ENCODE measurements at places on chromosomes 7 and 10.
A peak's percentile ranks its signal among the peaks of the same experiment; 100 is the strongest.

- DNase-seq: no peak
Observed at GRCh38 chr10:131021246-131021895, 290.1 kb downstream of the TCERG1L start.

GRCh38 chr7:127064-127598 is 65.2 kb upstream of the FAM20C start:
- no peak for DNase-seq

GRCh38 chr7:47586925-47587324 is 5.0 kb upstream of the TNS3 start:
- DNase-seq: no peak

- DNase-seq: no peak
Observed at GRCh38 chr7:109529712-109530111, 960.0 kb downstream of the DNAJB9 start.

GRCh38 chr10:21904930-21905329 is 98.6 kb downstream of the DNAJC1 start:
- no peak for DNase-seq

- DNase-seq: no peak
Observed at GRCh38 chr7:139702811-139703486, 74.8 kb downstream of the HIPK2 start.

- no peak for DNase-seq
Observed at GRCh38 chr7:1735262-1735661, 65.2 kb downstream of the ELFN1 start.

DNA sequence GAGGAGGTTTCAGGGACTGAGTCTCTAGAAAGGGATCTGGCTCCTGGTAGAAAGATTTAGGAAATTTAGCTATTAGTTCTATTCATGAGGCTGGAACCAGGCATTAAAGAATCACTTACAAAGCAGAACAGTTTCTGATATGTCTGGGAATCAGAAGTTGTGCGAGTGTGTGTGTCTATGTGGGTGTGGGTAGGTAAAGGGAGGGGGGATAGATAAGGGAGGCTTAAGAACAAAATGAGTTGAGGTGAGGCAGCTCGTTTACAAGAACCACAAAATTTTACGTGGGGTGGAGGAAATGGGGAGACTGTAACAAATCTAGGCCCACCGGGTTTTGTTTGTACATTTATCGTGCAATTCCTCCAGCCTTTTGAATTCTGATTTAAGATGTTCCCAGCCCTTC is 90.7 kb downstream of the SAMD9 start:
- no peak for DNase-seq

DNA sequence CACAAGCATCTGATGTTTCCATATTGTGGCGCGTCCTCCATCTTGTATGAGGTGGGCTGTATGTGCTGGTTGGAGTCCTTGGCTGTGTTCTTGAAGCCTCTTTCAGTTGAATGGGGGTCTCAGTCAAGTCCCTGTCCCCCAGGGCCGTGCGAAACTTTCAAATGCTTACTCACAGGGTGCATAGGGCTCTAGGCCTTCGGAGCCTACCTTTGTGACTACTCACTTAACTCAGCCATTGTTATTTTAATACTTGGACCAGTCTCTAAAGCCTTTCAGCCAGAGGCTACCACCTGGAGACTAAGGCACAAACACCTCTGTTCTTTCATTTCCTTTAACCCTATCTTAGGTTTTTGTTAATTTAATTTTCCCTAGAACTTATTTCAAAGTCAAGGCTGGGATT is 785.9 kb downstream of the GATA3 start:
- no peak for DNase-seq

DNA sequence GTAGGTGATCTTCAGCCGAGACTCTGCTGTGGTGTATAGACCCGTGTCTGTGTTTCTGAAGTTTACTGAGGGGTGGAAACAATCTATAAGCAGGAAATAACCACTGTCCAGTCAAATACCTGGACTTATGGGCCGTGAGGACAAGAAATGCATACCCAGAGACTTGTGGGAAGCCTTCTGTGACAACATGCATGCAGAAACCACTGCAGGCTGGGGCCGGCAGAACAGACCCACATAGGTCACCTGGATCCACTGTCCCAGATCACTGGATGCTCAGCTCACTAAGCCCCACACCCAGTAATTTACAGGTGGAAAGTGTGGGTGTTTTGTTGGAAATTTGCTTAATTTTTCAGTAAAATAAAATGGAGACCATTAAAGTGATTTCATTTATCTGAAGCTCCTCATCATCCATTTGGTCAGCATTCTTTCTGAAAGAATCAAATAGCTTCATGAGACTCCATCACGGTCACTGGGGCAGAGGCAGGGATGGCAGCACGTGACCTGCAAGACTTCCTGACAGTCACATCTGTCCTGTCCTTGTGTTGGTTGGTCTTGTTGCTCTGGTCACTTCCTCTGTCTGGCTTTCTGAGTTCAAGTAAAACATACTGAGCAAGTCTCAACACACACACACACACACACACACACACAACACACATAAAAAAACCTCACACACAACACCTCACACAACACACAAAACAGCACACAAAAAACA is 108.3 kb downstream of the TNS3 start:
- peak; percentile 78 for DNase-seq

GRCh38 chr10:129397198-129397974 is 69.7 kb upstream of the MGMT start:
- no peak for DNase-seq

GRCh38 chr7:158386866-158387545 is 200.6 kb downstream of the PTPRN2 start:
- no peak for DNase-seq

- no peak for DNase-seq
Observed at GRCh38 chr10:78634835-78635234, 433.9 kb upstream of the ZMIZ1 start.

- no peak for DNase-seq
Observed at GRCh38 chr10:58806970-58807628, 294.4 kb downstream of the BICC1 start.

DNA sequence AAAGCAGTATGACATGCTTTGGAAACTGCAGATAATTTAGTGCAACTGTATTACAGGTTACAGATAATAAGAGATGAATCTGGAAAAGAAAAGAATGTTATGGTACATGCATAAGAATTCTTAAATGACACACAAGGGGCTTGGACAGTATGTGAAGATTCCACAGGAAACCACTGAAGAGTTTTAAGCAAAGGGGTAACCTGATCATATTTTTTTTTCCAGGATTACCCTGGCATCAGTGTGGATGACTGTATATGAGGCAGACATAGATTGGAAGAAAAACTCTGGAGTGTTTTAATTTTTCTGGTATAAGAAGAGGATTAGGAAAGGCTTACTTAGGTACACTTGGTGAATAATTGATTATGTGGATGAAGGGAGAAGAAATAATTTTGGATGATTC is 8.1 kb downstream of the TFPI2 start:
- DNase-seq: no peak

- DNase-seq: no peak
Observed at GRCh38 chr10:97228130-97228774, 42.5 kb upstream of the SLIT1 start.

DNA sequence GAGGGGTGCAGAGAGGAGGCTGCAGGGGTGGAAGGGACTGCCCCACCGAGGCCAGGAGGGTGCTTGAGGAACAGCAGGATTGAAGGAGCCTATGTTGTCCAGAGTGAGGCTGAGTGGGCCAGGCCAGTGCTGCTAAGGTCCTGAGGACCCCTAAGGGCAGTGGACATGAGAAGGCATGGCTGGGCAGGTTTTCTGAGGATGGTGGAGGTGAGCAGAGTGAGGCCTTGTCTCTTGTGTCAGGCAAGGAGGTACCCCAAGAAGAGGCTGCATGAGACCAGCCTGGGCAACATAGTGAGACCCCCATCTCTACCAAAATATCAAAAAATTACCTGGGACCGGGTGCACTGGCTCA is 5.2 kb downstream of the SH2B2 start:
- DNase-seq: no peak

GRCh38 chr7:112739436-112740180 is 50.6 kb downstream of the TMEM168 start:
- DNase-seq: no peak

- no peak for DNase-seq
Observed at GRCh38 chr10:15188603-15189002, 20.1 kb upstream of the NMT2 start.

DNA sequence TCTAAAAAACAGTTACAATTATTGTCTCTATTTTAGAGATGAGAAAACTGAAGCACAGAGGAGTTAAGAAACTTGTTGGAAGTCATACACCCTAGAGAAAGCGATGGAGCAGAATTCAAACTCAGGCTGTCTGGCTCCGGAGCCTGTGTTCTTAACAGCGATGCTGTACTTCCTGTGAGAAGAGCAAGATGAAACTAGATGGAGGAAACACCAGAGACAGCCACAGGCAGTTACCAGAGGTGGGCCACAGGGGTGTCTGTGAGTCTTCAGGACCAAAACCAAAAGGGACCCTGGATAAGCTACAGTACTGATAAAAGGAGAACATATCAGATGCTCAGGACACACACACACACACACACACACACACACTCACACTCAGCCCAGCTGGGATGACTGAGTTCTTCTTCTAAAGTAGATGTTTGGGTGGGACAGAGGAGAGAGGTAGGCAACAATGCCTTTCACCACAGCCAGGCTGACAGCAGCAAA is 289.2 kb downstream of the FZD1 start:
- DNase-seq: no peak

DNA sequence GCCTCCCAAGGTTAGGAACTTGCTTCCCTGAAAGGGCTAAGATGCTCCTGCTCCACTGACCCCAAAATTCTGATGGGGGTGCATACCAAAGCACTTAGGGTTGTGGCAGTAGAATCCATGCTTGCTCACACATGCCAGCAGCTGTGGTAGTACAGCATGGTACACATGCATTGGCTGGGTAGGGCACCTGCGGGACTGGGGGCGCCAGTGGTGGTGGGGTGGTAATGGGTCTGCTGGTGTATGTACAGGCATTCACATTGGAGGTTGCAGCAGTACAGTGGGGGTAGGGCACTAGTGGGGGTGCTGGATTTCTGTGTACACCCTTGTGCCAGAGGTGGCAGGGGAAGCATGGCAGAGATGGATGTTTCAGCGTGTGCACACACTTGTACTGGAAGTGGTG is 72.3 kb upstream of the TAS2R16 start:
- no peak for DNase-seq

- DNase-seq: no peak
Observed at GRCh38 chr10:34580214-34580613, 234.9 kb downstream of the PARD3 start.

DNA sequence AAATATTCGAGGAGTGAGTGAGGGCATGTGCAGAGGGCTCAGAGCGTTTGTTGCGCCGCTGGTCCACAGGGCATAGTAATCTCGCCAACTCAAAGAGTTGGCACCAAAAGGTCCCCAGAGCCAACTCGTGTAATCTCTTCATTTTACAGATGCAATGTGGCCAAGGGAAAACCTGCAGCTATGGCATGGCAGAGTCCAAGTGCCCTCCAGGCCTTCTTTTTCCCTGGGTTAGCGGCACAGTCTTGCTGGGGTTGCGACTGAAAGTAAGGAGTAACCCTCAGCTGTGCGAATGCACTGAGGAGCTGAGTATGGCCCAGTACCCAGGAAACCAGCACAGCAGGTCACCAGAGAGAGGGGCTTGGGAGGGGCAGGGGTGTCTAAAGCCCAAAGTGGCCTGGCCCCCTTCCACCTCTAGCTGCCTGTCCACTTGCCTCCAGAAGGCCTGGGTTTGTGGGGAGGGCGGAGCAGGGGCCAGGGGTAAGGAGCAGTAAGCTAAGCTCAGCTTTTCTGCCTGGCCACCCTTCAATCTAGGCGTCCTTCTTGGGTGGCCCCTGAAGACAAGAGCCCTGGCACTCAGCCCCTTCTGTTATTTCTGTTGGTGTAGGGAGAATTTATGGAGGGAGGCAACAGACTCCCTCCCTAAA is 3.3 kb upstream of the GAD2 start:
- no peak for DNase-seq

GRCh38 chr7:139937715-139938114 is 108.7 kb downstream of the TBXAS1 start:
- DNase-seq: peak; percentile 61

DNA sequence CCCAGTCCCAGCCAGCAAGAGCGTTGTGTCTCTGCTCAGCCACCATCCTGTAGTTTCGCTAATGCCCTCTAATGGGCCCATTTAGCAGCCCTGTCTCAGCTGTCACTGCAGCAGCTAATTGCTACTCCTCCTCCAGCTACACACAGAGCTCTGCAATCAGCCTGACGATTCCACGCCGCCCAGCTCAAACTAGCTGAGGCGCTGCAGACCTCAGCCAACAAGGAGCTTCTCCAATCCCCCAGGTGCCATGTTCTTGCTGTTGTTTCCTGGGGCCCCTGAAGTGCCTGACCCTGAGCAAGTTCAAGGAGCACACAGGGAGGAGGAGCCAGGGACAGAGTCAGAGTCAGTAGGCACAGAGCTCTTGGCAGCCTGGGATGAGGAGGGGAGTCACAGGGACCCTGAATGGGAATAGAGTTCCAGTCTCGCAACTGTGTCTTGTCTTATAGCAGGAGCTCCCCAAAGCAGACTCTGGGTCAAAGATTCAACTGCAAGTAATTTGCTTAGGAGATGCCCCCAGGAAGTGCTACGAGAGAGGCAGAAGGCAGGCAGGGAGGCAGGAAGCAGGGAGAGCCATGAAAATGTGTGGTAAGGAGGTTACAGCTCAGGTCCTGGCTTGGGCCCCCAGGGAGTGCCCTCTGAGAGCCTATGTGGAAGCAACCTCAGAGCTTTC is 135.8 kb upstream of the UNC5B start:
- peak; percentile 28 for DNase-seq

DNA sequence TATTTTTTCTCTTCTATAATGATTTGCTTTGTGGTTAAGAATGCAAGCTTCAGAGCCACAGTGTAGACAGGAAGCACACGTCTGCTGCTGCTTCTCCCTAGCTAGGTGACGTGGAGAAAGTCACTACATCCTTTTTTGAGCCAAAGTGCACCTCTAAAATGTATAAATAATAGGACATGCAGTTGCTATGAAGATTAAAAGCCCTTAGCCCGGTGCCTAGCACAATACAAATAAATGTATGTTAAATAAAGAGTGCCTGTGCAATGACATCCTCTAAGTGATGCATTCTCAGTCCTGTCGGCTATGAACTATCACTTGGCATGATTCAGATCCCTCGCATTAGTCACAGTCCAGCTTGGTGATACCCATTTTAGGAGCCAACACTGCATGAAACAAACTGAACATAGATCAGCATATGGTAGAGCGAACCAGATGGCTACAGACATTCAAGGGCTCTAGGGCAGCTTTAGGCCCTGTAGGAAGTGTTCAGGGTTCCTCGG is 4.8 kb upstream of the TRDMT1 start:
- no peak for DNase-seq

DNA sequence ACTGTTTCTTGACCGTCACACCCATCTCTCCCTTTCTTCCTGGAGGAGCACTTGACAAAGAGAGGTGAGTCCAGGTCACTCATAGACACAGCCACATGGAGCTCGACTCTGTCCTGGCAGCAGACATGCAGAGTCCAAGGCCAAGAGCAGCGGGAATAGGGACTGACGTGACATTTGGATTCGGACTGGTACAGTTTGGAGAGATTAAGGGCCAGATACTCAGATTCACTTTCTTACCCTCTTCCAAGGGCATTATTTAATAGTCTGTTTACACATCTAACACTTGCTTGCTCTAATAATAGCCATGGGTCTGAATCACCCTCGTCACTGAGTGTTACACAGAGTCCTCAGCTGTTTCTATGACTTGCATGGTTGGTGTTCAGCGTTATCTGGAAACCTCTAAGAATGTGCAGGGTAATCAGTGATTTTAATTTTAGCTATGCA is 39.2 kb upstream of the OTUD1 start:
- no peak for DNase-seq

Data from aorta (tissue), 5 donors.